ENCODE measurements at places on chromosomes 3 and 15. TPM values are rescaled to one million over a fixed set of nuclear protein-coding genes. Genes with fewer than 3 reads are reported as not detected.

GRCh38 chr3:149430216-149430615, 44.3 kb upstream of the TM4SF4 start:
- DNase-seq, result no peak

GRCh38 chr3:56851966-56852884, 50.5 kb upstream of the ARHGEF3 start:
- no peak for DNase-seq

- no peak for DNase-seq
Measured at GRCh38 chr15:25795712-25796111, 67.4 kb downstream of the ATP10A start.

- no peak for DNase-seq
Measured at GRCh38 chr3:14133876-14134275, 9.0 kb downstream of the TMEM43 start.

- DNase-seq, result no peak
Measured at GRCh38 chr3:11197484-11197883, 43.2 kb downstream of the HRH1 start.

- DNase-seq, result no peak
Measured at GRCh38 chr15:83030021-83030420, 18.6 kb upstream of the C15orf40 start.

Gene INSYN1
- 12.6 TPM for polyA plus RNA-seq

Gene FBXO40
- 0.02 TPM for polyA plus RNA-seq

Gene CHRD
- polyA plus RNA-seq, result 10.6 TPM

- no peak for DNase-seq
Measured at GRCh38 chr3:74000725-74001124, 376.0 kb upstream of the PDZRN3 start.

Gene ZNF860
- polyA plus RNA-seq, result 2.7 TPM

DNA sequence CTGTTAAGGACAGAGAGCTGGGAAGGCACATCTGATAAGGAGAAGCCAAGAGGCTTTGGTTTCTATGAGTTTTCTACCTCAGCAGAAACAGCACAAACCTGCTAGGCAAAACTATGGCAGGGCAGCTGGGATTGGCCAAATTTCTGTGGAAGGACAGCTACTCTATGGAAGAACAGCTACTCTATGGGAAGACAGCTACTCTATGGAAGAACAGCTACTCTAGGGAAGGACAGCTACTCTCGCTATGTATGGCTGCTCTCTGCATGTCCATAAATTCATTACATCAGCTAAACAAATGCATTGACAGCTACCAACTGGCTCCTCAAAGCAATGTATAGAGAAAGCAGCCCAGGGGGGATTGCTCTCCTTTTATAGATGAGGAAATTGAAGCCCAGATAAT, 24.8 kb downstream of the MASP1 start:
- DNase-seq, result no peak
